ENCODE measurements at places on chromosomes 12 and 14.

DNA sequence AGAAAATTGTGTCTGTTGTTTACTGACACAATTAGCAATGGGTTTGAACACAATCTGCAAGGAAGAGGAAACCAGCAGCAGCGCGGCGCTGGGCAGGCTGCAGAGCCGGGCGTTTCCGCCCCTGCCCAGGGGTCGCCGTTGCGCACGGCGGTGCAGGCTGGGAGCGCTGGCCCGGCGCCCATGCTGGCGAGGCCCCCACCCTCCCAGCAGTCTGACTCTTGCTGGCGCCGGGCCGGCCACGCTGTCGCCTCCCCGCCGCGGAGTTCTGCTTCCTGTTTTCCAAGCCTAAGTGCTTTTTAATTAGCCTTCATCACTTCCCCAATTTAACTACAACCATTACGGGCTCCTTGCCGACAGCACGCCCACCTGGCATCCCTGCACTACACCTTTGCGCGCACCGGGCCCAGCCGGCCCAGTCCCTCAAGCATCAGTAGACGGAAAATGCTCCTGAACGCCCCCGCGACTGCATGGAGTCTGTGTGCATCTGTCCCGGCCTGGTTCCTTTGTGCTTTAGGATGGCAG lies 212.1 kb downstream of the GXYLT1 start:
- DNase-seq = no peak

DNA sequence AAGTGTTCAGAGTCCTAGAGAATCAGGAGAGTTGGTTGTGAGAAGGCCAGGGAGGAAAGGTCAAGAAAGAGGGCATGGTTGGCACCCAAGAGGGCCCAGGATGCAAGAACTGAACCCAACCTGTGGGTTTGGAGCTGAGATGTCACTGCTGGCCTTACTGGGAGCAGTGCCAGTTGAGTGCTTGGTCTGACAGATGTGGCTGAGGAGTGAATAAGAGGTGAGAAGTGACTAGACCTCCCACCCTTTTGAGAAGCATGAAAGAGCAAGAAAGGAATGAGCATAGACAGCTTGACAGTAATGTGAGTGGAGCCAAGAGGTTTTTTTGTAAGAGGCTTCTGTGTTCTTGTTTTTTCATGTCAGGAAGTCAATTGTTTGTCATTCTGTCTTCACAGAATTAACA lies 95.3 kb downstream of the FGD4 start:
- DNase-seq = no peak

DNA sequence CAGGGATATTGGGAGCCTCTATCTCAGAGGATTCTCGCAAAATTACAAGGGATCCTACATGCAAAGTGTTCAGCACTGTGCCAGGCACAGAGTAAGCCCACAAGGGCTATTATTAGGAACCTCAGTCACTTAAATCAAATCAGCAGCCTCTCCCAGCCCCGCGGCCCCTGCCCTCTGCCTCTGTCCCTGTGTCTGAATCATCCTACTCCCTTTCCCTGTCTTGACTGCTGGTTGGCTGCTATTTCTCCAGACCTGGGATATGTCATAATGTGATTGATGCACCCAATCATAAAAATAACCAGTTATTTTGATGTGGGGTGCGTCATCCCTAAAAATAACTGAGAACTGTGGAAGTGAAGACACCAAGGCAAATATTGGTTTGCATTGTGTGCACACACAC lies 176.3 kb downstream of the KSR2 start:
- no peak for DNase-seq

DNA sequence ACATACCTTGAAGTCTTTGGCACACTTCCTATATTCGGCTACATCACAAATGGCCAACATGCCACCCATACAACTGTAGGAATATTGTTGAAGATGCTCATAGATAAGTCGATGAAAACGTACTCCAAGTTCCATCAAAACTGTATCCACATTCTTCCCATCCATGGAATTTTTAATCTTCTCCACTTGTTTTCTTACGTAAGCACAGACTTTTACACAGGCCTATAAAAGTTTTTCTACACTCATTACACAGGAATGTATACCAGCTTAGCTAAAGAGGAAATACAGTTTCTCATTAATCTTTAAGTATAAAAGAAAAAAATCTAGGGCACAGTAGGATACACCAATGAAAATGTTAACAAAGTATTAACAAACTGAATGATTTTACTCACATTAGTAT lies 59.1 kb downstream of the EXOC5 start:
- DNase-seq = no peak

DNA sequence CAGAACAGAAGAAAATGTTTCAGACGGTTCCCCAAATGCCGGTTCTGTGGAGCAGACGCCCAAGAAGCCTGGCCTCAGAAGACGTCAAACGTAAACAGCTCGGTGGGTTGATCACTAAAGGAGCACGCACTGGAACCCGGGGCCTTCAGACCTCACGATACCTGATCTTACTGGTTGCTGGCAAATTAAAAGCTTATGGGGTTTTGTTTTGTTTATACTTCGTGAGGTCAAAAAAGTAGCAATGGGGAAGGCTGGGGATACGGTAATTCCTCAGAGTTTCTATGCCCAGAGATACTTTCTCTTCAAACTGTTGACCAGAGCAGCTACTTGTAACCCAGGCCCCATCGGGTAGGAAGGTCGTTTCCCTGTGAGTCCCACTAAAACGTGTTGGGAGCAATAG lies 1.7 kb downstream of the CDKN1B start:
- DNase-seq = peak; percentile 37

- peak; percentile 15 for DNase-seq
These were observed 52.5 kb downstream of the C12orf75 start for GRCh38 chr12:105382771-105383622.

DNA sequence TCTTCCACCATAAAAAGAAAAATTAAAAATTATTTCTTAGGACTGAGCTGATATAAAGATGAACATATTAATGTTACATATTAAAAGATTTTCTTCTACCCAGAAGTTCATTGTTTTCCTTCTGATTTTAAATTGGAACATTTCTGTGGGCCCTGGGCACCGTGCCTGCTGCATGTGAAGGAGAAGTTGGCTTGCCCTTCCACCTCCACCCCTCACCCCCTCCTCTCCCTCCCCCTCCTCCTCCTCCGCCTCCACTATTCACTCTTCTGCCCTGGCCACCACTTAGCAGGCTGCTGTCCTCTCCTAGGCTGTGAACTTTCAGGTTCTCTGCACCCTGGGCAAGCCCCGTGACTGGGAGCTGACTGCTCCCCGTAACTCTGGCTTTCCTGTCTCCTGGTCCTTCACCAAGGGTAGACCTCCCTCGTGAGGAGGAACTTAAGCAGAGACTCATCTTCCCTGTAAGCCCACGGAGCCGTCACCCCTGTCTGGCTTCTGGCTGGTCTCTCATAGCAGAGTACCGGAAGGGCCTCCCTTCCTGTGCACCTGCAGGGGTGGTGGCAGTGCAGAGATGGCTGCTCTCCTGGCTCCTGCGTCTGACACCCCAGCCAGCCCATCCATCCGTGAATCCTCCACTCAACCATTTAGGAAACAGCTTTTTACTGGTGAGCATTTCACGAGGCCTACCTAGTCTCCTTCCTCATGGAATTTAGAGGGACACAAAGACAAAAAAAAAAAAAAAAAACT lies 12.8 kb downstream of the TUNAR start:
- DNase-seq = no peak

- DNase-seq = no peak
These were observed 55.7 kb downstream of the VRK1 start for GRCh38 chr14:96852823-96853422.

DNA sequence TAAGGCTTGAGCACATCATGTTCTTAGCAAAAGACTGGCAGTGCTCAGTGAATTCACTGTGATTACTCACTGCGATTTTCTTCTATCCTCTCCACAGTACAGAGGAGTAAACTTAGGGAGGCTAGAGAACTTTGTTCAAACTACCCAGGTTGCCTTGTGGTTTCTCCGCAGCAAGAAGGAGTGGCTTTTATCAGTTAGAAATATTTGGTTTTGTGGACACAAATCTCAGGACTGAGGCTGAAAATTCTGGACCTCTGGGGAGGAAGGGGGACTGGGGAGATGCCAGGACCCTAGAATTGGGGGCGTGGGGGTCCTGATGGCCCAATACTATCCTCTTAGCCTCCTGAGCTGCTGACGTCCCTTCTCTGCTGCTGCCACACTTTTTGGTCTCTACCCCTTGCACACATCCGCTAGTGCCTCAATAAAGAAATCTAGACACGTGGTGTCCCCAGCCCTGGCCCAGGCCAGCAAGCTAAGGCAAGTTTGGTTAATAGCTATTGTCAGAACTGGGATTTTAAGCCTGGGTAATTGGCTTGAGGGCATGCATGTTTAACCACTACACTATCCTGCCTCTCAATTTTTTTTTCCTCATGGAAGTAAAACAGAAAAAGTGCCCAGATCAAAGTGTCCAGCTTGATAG lies 842 bp downstream of the OAS2 start:
- no peak for DNase-seq

- no peak for DNase-seq
These were observed 24.8 kb downstream of the ALDH2 start for GRCh38 chr12:111791507-111791906.

DNA sequence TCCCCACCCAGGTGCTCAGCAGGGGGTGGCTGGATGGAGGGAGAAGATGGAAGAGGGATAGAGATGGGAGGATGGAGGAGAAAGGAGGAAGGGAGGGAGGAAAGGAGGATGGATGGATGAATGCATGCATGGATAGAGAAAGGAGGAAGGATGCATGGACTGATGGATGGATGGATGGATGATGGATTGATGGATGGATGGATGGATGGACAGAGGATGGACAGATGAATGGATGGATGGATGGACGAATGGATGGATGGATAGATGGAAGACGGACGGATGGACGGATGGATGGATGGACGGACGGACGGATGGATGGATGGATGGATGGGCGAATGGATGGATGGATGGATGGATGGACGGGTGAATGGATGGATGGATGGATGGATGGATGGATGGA lies 64.1 kb downstream of the NCOR2 start:
- DNase-seq = no peak

GRCh38 chr14:99752486-99753121 lies 40.6 kb upstream of the EML1 start:
- no peak for DNase-seq

Data from HL-60 (cell line).